T-cell (primary cell): ENCODE measurements at places on chromosomes 3 and 15.

DNA sequence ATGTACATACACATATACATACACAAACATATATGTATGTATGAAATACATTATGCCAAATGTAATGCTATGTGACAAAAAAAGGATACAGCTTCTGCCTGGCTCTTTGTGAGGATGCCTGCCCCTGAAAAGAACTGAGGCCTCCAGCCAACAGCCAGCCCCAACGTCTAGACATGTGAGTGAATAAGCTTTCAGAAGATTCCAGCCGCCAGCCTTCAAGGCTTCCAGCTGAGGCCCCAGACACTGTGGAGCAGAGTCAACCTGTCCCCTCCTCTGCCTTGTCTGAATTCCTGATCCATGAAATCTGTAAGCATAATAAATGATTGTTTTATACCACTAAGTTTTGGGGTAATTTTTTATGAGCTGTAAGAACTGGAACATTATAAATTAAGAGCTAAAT is 24.7 kb downstream of the GXYLT2 start:
- no peaks in the 10 kb centered on the region for H3K4me1 ChIP-seq
- H3K4me3 ChIP-seq, result no peak overlapping the region
- no peaks in the 10 kb centered on the region for H3K27me3 ChIP-seq
- no peak overlapping the region for H3K27ac ChIP-seq

DNA sequence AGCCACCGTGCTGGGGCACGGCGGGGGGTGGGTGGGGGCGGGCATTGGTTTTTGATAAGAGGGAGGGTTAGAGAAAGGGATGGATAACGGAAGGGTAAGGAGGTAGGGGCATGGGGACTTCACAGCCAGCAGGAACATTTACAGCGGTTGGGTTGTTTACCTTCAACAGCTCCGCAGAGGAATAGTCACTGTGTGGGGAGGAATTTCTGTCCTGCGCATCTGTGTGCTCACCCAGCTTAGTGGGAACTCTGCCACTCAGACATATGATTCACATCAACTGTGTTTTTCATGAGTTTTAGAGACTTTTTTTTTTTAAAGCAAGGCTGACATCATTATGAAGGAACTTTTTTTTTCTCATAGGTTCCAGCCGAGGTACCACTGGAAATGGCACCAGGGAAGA is 19.6 kb downstream of the CHRD start:
- no peak for DNase-seq
- no peak overlapping the region for H3K4me3 ChIP-seq
- peaks cover 17% of the 10 kb centered on the region for H3K27me3 ChIP-seq

DNA sequence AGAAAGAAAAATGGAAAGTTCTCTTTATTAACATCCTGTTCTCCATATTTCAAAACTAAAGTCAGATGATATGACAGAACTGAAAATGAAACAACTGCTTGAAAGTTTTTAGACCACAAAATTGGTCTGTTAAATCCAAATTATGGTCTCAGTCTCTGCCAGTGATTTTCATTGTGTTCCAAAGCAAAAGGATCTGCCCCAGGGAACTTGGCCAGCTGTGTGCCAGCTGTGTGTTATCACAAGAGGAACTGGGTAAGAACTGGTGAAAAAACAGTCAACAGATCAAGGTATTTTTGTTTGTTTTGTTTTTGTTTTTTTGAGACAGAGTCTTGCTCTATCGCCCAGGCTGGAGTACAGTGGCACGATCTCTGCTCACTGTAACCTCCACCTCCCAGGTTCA is 323.3 kb downstream of the CTNNB1 start:
- H3K27me3 ChIP-seq, result no peaks in the 10 kb centered on the region
- H3K4me3 ChIP-seq, result no peak overlapping the region
- H3K27ac ChIP-seq, result no peak overlapping the region
- DNase-seq, result no peak
- H3K36me3 ChIP-seq, result no peaks in the 10 kb centered on the region
- no peaks in the 10 kb centered on the region for H3K4me1 ChIP-seq

DNA sequence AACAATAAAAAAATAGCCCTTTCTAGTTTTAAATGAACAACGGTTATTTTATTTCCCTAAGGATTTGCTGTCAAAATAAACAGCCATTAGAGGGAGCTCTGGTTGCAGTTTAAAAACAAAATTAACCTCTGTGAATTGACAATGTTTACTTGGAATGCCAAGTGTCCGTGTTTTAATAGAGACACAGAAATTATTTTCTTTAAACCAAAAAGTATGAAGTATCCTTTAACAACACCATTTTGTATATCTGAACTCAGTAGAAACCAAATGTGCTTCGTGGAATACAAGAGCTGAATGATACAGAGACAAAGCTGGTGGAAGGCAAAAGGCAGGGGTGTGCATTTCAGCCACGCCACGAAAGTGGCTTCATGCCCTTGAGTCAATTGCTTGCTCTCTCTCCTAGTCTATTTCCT is 74.4 kb downstream of the MOBP start:
- H3K27ac ChIP-seq, result no peak overlapping the region
- no peaks in the 10 kb centered on the region for H3K4me1 ChIP-seq
- no peaks in the 10 kb centered on the region for H3K27me3 ChIP-seq
- DNase-seq, result no peak

- no peak overlapping the region for H3K4me3 ChIP-seq
- H3K4me1 ChIP-seq, result no peaks in the 10 kb centered on the region
- DNase-seq, result no peak
These were observed 195.7 kb downstream of the AGBL1 start for GRCh38 chr15:86275361-86275760.

GRCh38 chr3:192262001-192262400 is 465.3 kb downstream of the FGF12 start:
- DNase-seq, result no peak
- no peak overlapping the region for H3K27ac ChIP-seq
- no peak overlapping the region for H3K4me3 ChIP-seq
- no peaks in the 10 kb centered on the region for H3K36me3 ChIP-seq
- no peaks in the 10 kb centered on the region for H3K4me1 ChIP-seq
